ENCODE measurements at places on chromosomes 6 and 20. TPM values are rescaled to one million over a fixed set of nuclear protein-coding genes. Genes with fewer than 3 reads are reported as not detected.

The CLDN20 gene
- not detected for total RNA-seq

The RSPH9 gene
- not detected for total RNA-seq

The CST2 gene
- total RNA-seq, result not detected

The BNIP5 gene
- not detected for total RNA-seq

The LTB gene
- total RNA-seq, result 802 TPM

The WFDC5 gene
- not detected for total RNA-seq

The TNFRSF6B gene
- total RNA-seq, result not detected

The OPN5 gene
- total RNA-seq, result not detected

The PKIB gene
- total RNA-seq, result 0.67 TPM

The FRS3 gene
- total RNA-seq, result 10.0 TPM

Data from CD4-positive, alpha-beta memory T cell (primary cell).